ENCODE measurements at places on chromosomes 3 and 15. TPM values are rescaled to one million over a fixed set of nuclear protein-coding genes. Genes with fewer than 3 reads are reported as not detected.

Gene ARPP21
- polyA plus RNA-seq = 1.4 TPM

Gene MGA
- 38.3 TPM for polyA plus RNA-seq

Gene CHST13
- polyA plus RNA-seq = 3.1 TPM

Gene TYRO3
- polyA plus RNA-seq = 149 TPM

All from right renal cortex interstitium (tissue), 3 donors.